ENCODE measurements at places on chromosomes 11 and 22.
A peak's percentile ranks its signal among the peaks of the same experiment; 100 is the strongest.

GRCh38 chr11:110196884-110197420 is 99.5 kb downstream of the RDX start:
- no peak for DNase-seq

DNA sequence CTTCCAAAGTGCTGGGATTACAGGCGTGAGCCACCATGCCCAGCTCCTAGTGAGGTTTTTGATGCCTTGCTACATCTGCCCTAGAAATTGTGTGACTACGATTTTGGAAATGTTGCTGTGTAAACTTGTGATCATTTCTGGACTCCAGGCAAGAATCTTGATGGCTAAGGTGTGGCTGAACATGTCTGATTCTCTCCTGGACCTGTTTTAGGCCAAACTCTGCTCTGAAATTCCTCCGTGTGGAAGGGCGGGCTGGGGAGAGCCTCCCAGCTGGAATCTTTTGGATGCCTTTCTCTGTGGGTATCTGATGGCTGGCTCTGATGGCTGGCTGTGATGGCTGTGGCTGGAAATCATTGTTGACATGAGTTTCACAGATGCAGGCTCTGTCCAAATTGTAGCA is 8.2 kb downstream of the PNPLA3 start:
- no peak for DNase-seq

- peak; percentile 54 for DNase-seq
These were observed 8.8 kb downstream of the CRY2 start for GRCh38 chr11:45856044-45856468.

DNA sequence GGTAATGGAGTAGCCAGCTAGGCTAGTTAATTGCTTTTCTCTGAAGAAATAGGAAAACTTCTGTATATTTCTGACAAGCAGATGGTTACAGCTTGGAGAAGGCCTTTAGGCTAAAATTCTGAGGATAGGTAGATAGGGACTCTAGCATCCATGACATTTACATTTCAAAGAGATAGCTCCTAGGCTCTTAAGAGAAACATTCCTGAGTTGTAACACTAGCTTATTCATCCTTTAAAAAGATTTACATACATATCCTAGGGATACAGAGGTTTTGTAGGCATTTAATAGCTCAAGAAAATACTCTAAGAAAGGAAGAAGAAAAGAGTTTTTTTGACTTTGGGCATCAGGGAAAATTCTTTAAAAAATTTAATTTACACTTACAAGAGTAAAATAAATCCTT is 130.9 kb upstream of the CCDC179 start:
- DNase-seq: no peak

DNA sequence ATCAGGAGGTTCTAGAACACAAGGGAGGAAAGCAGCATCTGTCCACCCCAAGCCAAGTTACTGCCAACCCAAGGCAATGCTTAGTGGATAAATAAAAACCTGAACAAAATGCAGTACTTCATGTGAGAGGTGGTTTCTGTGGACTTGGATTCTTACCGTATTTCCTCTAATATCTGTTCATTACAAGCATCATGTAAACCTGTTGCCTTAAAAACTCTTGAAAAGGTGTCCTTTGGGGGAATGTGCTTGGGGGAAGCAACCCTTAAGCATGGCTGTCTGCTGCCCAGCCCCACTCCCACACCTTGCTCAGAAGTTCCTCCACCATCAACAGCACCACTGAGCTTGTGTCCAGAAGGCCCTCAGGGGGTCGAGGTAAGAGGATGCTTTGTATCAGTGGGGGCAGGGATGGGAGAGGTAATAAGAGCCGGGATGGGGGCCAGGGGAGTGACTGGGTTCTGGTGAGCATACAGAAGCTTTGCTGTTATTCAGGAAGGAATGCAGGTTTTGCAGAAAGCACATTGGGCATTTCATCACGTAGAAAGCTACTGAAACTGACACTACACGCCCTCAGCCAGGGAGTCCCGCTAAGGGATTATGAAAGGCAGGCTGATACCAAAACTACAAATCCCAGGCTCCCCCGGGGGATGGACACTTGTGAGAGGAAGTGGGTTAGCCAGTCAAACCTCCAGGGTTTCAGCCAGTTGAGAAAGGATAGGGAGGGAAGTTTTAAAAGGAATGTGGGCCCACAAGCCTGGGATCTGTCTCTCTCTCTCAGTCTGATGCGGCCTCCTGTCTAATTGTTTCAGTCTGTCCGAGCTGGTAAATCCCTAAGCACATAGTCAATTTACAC is 52.0 kb downstream of the KCNJ1 start:
- DNase-seq: peak; percentile 96

DNA sequence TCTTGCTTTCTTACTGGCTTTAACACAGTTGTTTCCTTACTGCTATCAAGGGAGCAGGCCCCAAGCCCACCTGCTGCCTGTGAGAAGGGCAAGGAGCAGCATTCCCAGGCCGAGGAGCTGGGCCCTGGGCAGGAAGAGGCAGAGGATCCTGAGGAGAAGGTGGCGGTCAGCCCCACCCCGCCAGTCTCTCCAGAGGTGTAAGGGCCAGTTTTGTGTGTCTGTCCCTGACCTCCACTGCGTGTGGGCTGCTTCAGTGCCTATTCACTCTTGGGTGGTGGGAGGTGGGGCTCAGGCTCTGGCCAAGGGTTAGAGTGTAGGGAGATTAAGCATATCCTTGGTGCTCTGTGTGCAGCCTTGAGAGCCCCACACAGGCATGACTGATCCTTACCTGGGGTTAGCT is 55.1 kb downstream of the CEP164 start:
- DNase-seq: no peak

DNA sequence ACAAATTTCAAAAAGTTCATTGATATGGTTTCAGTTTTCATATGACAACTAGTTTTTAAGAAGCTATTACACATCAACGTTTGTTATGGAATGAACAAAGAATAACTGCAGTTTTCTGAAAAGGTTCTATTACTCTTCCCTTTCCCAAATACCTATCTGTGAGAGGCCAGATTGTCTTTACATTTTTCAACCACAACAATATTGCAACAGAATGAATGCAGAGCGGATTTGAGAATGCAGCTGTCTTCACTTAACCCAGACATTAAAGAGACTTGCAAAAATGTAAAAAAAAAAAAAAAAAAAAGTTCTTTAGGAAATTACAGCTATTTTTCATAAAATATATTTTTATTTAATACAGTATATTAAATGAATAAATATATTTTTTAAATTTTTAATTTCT is 250.8 kb downstream of the DDX10 start:
- DNase-seq: no peak

DNA sequence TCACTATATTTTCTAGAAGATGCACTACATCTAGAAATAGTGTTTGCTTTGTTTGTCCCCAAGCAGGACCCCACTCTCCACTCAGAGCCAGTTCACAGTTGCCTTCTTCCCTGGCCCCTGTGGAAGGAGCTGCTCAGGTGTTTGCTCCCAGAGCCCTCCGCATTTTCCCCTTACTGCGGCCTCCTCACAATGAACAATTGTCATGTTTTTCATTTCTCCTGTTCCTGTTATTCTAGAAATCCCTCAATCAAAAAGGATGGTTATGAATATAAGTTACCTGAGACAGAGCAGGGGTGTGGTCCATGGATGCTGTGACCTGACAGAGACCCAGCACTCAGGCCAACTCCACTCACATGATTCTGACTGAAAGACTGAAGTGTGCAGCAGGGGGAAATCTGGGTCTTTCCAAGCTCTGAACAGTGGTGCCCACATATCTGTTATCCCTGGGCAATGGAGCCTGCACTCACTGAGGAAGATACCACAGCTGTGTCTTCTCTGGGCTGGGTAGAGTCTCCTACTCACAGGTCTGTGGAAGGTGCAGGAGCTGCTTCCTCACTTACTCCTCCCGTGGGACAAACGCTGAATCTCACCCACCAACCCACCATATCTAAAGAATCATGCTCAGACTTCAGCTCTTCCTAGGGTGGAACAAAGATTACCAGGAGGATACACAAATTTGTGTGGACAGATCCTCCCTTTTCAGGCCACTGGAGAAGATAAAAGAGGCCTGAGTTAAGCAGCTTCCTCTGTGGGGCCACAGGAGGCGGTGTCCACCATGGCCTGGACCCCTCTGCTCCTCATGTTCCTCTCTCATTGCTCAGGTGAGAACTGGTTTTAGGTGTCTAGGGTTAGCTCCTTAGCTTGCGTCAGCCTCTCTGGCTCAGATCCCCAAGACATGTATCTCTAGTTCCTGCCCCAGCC is 87.1 kb upstream of the TOP3B start:
- no peak for DNase-seq

GRCh38 chr11:66747480-66747879 is 18.5 kb upstream of the SPTBN2 start:
- no peak for DNase-seq

DNA sequence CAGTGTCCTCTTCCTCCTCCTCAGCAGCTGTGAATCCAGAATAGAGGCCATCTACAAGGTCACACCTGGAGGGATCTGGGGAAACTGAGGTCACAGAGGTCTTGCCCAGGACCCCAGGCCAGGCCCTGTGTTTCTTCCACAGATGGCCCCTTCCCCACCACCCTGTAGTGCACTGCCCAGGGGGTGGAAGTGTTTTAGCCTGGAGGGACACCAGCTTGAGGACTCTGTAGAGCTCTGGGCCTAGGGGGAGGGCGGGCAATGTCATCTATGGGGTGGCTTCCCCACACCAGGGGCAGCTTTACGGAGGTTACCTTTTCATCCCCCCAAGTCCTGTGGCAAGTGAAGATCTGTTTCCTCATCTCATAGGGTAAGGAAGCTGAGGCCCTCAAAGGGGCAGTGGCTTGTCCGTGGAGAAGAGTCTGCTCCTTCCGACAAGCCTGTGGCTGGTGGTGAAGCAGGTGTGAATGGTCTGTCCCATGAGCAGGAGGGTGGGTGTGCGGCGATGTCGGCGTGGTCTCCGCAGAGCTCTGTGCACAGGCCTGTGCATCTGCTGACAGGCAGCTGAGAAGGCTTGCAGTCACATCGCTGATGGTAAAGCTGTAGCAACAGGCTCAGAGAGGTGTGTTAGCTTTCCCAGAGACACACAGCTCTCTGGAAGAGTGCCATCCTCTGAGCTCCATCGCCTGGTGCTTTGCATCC is 74.1 kb upstream of the WNT7B start:
- no peak for DNase-seq

DNA sequence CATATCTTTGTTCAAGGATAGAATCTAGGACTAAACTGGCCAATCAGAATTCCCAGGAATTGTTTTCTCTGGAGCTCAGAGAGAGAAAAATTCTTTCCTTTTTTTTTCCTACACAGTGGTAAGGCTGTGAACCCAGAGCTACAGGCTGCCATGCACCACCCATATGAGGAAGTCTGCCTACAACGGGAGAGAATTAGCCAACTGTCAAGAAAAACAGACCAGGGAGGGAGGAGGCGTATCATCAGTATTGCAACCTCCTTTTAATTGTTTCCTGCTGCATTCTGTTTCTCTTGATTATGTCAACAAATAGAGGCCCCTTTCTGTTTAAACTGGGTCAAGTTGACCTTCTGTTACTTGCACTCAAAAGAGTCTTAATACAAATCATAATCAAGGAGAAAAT is 176.5 kb upstream of the UBASH3B start:
- DNase-seq: no peak
